Trophoblast cell (in vitro differentiated cells and primary cell): ENCODE measurements at places on chromosomes 11 and 22.
A peak's percentile ranks its signal among the peaks of the same experiment; 100 is the strongest.

- DNase-seq = no peak
Observed at GRCh38 chr11:117430293-117430955, 102.8 kb downstream of the CEP164 start.

GRCh38 chr22:37870273-37870672 lies 21.1 kb downstream of the EIF3L start:
- no peak for DNase-seq

- DNase-seq = no peak
Observed at GRCh38 chr22:21697880-21698279, 32.1 kb downstream of the PPIL2 start.

- DNase-seq = peak; percentile 46
Observed at GRCh38 chr11:9380773-9381172, 3.7 kb upstream of the IPO7 start.
